ENCODE measurements at places on chromosomes 1 and 21.
A peak's percentile ranks its signal among the peaks of the same experiment; 100 is the strongest.

DNA sequence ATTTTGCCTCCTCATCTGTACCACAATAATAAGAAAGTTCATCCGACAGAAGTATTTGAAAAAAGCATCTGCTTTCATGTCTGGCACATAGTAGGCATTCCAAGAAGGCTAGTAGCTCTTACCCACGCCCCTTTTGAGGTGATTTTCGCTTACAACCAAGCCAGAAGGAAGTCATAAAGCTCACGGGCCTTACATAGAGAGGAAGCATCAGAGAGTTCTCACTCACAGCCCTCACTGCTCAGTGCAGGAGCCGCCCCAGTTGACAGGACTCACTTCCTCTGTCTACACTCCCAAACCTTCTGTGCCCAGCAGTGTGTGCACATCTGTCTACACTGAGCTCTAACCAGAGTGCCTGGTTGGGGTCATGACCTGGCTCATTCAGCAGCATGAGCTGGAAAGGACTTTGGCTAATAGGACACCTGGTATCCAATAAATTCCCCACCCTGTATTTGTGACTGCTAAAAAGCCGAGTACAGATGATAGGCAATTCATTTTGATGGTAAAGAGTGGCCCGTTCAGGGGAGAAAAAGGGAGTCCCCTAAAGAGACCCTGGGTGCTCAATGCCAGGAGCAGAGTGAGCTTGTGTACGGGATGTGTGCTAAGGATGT, 36.8 kb upstream of the DUSP10 start:
- peak; percentile 55 for DNase-seq

GRCh38 chr1:212702672-212703071, 3.0 kb upstream of the BATF3 start:
- no peak for DNase-seq

DNA sequence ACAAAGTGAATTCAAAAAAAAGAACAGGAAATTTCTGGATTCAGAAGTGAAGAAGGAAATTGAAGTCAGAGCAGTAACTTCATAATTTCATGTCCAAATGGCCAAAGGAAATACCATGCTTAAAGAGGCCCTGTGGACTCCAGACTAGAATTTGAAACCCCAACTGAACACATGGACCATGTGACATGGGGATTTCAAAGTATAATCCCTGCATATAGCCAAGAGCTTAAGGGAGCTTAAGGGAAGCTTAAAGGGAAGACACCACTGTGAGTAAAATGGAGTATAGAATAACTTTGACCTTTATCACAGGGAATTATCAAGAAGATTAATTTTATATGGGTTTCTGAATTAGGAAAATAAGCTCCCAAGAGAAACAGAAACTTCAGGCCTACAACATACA, 241.8 kb upstream of the POGK start:
- DNase-seq: no peak

GRCh38 chr1:232114985-232115384, 488.4 kb downstream of the DISC1 start:
- DNase-seq: no peak

GRCh38 chr1:50605186-50605875, 182.1 kb upstream of the DMRTA2 start:
- peak; percentile 13 for DNase-seq

- DNase-seq: no peak
Observed at GRCh38 chr1:36829066-36829465, 205.2 kb downstream of the GRIK3 start.

GRCh38 chr1:64923294-64923718, 43.0 kb downstream of the JAK1 start:
- DNase-seq: peak; percentile 43

- no peak for DNase-seq
Observed at GRCh38 chr1:217542136-217542777, 88.6 kb downstream of the GPATCH2 start.
